Kidney (tissue), 22 donors: ENCODE measurements at places on chromosomes 1 and 21.
A peak's percentile ranks its signal among the peaks of the same experiment; 100 is the strongest.

DNA sequence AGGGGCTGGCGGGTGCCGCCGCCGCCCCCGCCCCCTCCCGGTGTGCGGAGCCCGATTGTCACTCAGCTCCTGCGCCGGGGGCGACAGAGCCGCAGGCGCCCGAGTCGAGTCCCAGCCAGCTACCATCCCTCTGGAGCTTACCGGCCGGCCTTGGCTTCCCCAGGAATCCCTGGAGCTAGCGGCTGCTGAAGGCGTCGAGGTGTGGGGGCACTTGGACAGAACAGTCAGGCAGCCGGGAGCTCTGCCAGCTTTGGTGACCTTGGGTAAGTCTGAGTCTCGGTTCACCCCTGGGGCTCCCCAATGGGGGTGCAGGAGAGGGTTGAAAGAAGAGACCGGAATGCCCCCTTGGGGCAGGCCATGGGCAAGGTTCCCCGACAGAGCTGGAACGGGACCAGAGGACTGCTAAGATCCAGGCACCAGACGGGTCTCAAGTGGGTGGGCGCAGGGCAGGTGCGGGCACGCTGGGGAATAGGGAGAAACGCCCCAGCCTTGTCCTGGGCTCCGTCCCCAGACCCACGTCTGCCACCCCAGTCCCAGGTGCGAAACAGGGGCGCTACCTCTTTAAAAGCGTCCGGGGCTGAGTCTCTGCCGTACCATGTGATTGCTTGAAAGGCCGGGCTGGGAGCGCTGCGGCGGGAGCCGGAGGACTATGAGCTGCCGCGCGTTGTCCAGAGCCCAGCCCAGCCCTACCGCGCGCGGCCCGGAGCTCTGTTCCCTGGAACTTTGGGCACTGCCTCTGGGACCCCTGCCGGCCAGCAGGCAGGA lies at the start of gene ADORA1:
Gene ADORA1, plus strand, starts transcription at position 61 of the 765 bp plus-strand sequence. CDS start 1,116 bp downstream, outside the sequence.
- H3K27ac ChIP-seq: no peak within 1 kb of the TSS
- H3K27me3 ChIP-seq: no peaks in the 10 kb centered on the region
- peaks cover 26% of the 10 kb centered on the region for H3K4me1 ChIP-seq

DNA sequence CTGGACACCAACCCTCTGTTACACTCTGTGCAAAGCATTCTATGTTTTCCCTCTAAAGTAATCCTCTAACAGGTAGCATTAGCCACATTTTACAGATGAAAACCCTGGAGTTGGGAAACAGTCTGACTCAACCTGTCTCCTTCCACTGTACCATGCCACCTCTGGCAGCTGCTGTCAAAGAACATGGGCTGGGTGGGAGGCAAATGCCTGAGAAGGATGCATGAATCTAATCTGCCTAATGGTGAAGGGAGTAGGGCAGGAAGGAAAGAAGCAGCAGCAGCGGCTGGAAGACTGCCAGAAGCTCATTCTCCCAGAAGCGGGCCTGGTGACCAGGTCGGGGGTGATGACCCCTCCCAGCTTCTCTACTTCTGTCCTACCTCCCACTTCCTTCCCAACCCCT lies 21.7 kb downstream of the LRRC71 start:
- H3K4me1 ChIP-seq: no peaks in the 10 kb centered on the region
- H3K27me3 ChIP-seq: no peaks in the 10 kb centered on the region
- H3K4me3 ChIP-seq: no peak overlapping the region
- peaks cover 74% of the 10 kb centered on the region for H3K36me3 ChIP-seq

DNA sequence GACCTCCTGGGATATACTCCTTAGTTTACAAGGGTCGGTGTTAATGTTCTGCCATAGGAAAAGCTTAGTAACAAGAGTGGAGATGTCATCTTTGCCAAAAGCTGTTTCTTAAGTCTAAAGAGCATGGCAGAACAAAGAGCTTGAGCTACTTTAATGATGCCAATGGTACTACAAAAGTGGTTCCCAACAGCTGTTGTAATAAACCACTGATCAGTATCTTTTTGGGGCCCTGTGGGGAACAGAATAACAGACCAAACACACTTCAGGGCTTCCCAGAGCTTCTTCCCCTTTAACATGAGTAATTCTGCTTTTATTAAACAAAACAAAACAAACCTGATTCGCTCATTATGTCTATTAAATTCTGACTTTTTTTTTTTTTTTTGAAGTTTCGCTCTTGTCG lies 116.3 kb downstream of the NCAM2 start:
- H3K27ac ChIP-seq: no peak overlapping the region
- H3K27me3 ChIP-seq: no peaks in the 10 kb centered on the region
- no peak overlapping the region for H3K4me3 ChIP-seq
- H3K36me3 ChIP-seq: no peaks in the 10 kb centered on the region
- no peaks in the 10 kb centered on the region for H3K4me1 ChIP-seq

- H3K27ac ChIP-seq: peak overlapping the region; percentile 93
- DNase-seq: peak; percentile 78
- no peaks in the 10 kb centered on the region for H3K36me3 ChIP-seq
- H3K4me1 ChIP-seq: peaks cover 5% of the 10 kb centered on the region
- peak overlapping the region; percentile 72 for H3K4me3 ChIP-seq
Measured at GRCh38 chr1:223845037-223845809, 524 bp downstream of the TP53BP2 start.

DNA sequence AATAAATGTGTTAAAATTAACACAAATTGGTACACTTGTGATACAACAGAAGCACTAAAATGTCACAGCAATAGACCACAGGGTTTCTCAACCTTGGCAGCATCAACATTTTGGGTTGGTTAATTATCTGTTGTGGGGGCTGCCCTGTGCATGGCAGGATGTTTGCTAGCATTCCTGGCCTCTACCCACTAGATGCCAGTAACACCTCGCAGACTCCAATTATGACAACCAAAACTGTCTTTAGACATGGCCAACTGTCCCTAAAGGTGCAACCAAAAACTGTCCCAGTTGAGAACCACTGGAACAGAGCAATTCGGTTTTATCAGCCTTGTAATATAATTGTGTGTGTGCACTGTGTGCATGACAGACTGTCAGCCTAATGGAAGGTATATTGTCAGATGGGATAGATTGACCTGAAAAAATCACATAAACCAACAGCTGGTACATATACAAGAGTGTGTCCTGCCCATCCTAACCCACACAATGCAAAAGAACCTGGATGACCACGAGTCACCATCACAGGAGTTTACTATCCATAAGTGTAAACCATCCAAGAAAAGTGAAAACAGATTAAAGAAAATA lies 13.5 kb upstream of the ERG start:
- no peaks in the 10 kb centered on the region for H3K36me3 ChIP-seq
- H3K4me3 ChIP-seq: no peak overlapping the region
- H3K4me1 ChIP-seq: no peaks in the 10 kb centered on the region

DNA sequence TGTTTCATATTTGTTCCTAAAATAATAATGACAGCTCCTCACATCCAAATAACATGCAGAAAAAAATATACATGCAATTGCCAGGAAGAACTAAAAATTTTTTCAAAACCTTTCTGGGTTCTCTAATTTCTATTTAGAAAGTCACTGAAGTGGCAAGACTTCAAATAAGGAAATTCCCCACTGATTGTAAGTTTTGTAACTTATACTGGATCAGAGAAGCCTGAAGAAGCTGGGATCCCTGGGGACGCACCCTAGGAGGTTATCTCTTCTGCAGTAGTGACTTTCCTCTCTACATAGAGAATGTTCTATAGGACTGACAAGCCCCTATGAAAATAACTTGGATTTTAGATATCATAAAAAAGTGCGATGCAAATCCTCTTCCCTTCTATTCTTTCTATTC lies 182.6 kb downstream of the MRPL39 start:
- no peaks in the 10 kb centered on the region for H3K27me3 ChIP-seq
- no peak overlapping the region for H3K27ac ChIP-seq
- H3K4me1 ChIP-seq: no peaks in the 10 kb centered on the region
- no peak for DNase-seq
